Left hindlimb (tissue), 1 donor: ENCODE measurements at places on chromosomes 1 and 21.

GRCh38 chr1:189678779-189679178 is 798.9 kb downstream of the BRINP3 start:
- no peak for DNase-seq

- DNase-seq, result no peak
Observed at GRCh38 chr1:176141449-176141848, 65.6 kb downstream of the COP1 start.

DNA sequence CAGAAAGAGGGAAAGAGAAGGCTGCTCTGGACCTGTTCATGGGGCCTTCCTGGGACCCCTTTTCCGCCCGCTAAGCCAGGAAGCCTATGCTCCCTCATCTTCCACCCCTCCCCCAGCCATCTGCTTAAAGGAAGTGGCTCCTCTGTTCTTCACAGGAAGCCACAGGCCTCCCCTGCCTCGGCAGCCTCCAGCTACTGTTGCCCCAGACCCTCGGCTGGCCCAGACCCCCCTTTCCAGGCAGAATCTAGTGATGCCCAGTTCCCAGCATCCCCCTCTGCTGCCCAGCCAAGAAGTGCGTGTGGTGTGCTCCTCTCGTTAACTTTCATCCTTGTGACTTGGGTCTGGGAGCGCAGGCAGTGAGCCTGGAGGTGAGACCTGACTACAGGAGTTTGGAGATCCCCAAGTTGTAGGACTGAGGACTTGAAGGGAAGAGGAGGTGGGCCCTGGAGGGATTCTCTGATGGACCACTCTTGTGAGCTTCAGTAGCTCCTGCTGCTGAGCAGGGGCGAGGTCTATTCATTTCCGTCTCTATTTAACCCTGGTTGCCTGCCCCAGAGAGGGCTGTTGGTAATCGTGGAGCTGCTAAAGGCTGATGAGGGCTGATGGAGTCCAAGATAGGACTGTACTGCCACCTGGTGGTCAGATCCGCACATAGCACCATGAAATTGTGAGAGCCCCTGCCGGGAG is 9.1 kb downstream of the IFI6 start:
- DNase-seq, result peak; percentile 86

DNA sequence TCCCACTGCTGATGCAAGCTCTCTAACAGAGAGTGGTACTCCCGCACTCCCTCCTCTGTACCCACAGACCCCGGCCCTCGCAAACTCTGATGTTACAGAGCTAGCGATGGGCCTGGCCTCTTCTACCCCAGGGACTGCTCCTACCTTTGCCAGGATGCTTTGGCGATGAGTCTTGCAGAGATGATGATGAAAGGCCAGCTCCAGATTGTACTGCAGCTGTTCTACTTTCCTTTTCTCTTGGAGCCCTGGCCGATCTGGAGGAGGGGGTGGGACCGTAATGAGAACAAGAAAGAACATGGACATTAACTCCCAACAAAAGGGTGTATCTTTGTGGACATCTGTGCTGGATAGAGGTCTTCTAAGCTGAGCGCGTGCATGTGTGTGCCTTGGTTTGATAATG is 6.0 kb upstream of the LINGO4 start:
- DNase-seq, result no peak

DNA sequence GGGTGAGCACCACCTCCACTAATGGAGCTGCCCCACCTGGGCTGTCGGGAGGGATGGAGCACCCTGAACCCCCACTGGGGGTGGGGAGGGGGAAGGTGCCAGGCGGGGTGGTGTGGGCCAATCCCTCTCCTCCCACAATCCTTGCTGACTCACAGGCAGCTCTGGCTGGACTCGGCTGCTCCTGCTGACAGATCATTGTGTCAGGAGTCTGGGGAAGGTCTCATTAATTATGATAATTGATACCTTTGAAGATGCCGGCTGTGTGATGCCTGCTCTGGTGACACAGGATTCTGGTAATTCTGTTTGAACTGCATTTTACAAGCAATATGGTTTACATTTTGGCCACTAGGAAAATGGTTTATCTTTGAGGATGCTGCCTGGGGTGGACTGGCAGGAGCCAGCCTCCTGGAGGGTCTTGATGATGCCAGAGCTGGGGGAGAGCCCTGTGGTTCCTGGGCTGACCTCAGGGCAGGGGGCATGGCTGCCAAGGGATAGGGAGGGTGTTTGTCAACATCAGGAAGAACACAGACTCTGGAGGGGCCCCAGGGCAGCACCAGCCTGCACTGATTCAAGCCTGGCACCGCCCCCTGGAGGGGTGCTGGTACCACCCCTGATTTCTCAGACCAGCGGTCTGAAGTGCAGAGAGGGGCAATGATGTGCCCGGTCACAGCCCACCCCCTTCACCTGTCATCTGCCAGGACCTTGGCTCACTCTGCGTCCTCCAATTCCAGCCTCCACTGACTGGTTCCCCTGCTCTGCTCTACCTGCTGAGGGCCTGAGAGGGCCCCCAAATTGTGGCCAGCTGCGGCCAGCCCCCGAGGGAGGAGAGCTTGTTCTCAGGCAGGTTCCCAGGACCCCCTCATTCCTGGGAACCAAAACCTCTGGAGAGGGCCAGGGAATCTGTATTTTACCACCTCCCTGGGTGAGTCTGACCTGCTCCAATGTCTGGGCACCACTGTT is 338.8 kb downstream of the MATN1 start:
- DNase-seq, result no peak

- peak; percentile 93 for DNase-seq
Observed at GRCh38 chr1:33181921-33182341, at the start of gene TRIM62. TRIM62 (minus strand) TSS chr1:33182043; CDS start chr1:33181432, 611 bp downstream.

- no peak for DNase-seq
Observed at GRCh38 chr1:183030053-183030452, 6.8 kb downstream of the LAMC1 start.

- DNase-seq, result no peak
Observed at GRCh38 chr1:11825131-11825530, 19.1 kb downstream of the CLCN6 start.

DNA sequence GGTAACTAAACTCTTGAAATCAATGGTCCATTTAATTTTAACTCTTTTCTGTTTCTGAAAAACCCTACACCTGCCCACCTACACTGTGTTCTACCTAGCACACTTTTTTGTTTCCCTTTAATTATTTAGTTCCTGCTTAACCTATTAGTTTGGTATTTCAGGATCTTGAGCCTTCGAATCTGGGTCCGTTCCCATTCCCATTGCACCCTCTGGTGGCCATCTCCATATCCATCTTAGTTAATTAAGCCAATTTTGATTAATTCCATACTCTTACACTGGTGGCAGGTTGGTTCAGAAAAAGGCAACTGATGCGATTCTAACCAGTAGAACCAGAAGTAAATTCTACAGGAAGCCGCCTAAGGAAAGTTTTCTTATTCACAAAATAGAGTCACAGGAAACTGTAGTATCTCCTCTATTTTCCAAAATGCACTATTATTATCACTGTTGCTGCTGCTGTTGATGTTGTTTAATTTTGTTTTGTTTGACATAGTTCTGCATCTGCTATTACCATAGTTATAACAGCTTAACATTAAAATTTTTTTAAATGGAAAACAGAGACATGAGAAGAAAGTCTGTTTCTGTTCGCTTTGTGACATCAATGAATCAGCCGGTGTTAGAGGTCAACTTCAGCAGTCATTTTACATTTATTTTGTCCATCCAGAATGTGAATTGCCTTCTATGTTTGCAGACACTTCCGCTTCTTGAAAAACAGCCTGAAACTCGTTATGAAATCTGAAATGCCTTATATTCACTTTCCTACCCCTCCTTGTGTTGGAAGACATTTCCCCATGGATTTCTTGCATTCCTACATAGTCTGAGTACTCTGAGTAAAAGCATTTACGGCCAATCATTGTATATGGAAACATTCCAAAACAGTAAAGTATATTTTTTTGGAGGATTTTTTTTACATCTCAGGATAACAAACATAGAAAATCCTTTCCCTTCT is 115.5 kb upstream of the NCAM2 start:
- DNase-seq, result no peak

DNA sequence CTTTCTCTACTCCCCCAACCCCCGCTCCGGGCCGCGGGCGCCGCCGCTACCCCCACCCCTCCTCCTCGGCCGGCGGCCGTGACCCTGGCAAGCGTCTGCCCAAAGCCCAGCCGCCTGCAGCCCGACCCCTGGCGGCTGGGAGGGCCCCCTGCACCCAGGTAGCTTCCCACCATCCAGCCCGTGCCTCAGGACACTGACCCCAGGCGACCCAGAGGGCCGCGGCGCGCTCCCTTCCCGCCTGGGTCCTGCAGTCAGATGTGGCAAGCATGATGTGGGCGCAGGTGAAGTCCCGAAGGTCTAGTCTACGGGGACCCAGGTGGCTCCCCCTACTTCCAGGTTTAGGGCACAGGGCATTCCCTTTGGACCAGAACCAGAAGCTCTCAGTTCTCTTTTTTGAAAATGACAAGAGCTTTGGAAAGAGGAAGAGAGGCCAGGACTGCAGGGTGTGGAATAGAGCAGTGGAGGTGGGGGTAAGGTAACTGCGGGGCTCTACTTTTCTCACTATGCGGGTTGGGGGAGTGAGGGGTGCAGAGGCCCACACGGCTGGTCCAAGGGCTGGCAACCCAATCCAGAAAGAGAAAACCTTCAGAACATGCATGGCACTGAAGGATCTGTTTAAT is at the start of gene DENND4B:
TSS of gene DENND4B (minus strand) at position 97 of the 620 bp plus-strand sequence. CDS start 2,344 bp downstream, outside the sequence.
- DNase-seq, result peak; percentile 85

GRCh38 chr1:101697072-101697471 is 299.7 kb downstream of the OLFM3 start:
- DNase-seq, result no peak

DNA sequence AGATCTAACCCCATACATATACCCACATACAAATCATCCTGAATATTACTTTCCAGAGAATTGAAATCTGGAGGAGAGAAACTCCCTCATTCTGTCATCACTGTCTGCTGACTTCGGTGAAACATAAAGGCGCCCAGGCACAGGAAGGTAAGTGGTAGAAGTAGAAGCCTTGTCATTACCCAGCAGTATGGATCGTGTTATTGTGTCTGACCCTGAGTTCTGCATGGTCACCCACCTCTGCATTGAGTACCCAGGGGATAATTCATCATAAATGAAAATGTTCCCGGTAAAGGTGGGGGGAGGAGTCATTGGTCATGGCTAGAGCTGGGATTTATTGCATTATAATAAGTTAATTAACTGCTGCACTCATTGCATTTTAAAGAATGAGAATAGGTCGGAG is 342.6 kb upstream of the PKN2 start:
- no peak for DNase-seq

DNA sequence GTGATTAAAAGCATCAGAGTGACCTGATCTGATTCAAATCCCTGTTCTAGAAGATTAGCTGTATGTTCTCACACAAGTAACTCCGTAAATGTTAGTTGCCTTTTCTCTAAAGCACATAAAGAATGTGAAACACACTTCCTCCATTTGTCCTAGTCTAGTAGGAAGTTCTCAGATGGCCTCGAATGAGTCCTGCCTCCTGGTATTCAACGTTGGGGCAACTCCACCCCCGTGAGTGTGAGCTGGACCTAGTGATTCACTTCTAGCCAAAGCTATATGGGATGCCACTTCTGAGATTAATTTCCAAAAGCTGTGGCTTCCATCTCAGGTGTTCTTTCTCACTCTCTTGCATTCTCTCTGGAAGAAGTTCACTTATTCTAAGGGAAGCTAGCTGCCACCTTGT is 267.6 kb downstream of the GPATCH2 start:
- no peak for DNase-seq

- peak; percentile 44 for DNase-seq
Observed at GRCh38 chr1:52368383-52369172, 2.6 kb upstream of the CC2D1B start.

DNA sequence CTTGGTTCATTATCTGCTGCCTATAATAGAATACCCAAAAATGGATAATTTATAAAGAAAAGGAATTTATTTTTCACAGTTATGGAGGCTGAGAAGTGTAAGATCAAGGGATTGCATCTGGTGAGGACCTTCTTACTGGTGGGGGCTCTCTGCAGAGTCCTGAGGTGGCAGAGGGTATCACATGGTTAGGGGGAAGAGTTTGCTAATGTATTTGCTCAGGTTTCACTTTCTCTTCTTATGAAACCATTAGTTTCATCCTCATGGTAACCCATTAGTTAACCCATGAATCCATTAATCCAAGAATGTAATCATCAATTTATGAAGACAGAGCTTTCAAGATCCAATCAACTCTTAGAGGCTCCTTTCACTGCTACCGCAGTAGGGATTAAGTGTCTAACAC is 120.6 kb downstream of the DNM3 start:
- no peak for DNase-seq

DNA sequence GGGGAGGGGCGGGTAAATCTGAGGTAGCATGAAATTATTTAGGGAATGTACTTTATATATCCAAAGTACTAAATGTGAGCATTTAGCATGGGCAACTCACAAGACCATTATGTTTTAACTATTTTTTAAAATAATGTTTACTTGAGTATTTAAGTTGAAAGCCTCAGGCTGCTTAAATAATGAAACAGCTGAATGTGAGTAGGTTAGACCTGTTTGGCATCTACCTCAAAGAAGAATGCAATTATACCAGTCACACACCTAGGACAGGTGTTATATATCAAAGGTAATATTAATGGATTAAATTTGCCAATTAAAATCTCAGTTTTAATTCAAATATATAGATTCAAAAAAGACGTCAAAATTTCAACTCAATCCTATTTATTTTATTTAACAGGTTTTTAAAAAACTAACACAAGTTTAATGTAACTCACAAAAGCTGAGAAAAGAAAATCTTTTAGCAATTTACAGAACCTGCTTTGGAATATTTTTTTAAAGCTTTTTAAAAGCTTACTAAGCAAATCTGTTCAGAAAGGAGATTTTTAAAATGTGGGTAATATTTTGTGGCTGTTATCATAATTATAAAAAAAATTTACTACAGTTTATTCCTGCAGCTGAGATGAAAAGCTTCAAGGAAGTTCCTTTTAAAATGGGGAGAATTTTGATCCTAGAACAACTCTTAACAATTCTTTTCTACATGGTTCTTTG is 104.6 kb upstream of the LBR start:
- DNase-seq, result no peak

GRCh38 chr1:4105300-4105880 is 205.3 kb upstream of the C1orf174 start:
- no peak for DNase-seq

DNA sequence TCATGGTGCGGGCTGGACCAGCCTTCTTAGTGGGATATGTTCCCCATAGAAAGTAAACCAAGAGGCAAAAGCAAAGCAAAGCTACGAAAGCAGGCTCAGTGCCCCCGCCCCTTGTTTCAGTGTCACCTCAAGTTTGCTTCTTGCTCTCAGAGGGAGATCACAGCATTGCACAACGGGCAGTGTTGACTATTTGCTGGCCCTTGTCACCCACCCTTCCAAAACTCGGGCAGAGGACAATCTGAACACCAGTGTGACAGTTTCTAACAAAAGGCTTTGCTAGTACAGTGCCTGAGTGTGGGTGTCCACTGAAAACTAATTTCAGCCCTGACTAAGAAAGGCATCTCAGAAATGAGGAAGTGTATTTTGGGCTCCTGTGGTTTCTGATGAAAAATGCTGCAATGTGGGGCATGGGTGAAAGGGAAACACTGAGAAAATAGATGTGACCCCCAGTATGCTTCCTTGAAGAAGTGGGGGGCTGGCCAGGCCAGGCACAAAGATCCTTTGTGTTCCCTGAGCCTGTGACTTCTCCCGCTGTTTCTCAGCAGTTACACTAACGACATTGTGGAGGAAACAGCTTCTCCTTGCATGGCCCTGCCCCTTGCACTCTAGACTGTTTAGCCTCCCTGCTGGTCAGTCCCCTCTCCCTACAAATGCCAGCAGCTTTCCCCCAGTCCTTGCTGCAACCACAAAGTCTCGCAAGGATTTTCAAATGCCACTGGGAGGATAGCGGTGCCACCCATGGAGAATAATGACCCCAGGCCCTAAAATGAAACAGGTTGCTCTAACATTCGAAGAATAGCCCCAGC is 33.3 kb upstream of the KCNE1 start:
- peak; percentile 51 for DNase-seq

- no peak for DNase-seq
Observed at GRCh38 chr1:154213274-154213673, 7.1 kb upstream of the CFAP141 start.

GRCh38 chr1:151737026-151737425 is 15.7 kb downstream of the RIIAD1 start:
- DNase-seq, result no peak
